ENCODE measurements at places on chromosomes 1 and 21.

- DNase-seq = no peak
Observed at GRCh38 chr1:68322837-68323687, 90.7 kb upstream of the WLS start.

GRCh38 chr1:116150368-116150767 is 39.2 kb downstream of the MAB21L3 start:
- DNase-seq = no peak

- no peak for DNase-seq
Observed at GRCh38 chr1:172246521-172247390, 173.7 kb upstream of the C1orf105 start.

- DNase-seq = no peak
Observed at GRCh38 chr1:85208488-85208887, 7.7 kb upstream of the SYDE2 start.

- no peak for DNase-seq
Observed at GRCh38 chr1:43600033-43601020, 49.6 kb upstream of the KDM4A start.

GRCh38 chr1:197976368-197976767 is 59.2 kb downstream of the LHX9 start:
- DNase-seq = no peak

- no peak for DNase-seq
Observed at GRCh38 chr1:27770293-27770830, 2.7 kb upstream of the STX12 start.

GRCh38 chr1:10652626-10653025 is 143.8 kb downstream of the CASZ1 start:
- no peak for DNase-seq

- DNase-seq = no peak
Observed at GRCh38 chr1:22652881-22653316, at the start of gene C1QB. Gene C1QB (plus strand): TSS chr1:22653236. CDS start chr1:22659463, 6,227 bp downstream.

DNA sequence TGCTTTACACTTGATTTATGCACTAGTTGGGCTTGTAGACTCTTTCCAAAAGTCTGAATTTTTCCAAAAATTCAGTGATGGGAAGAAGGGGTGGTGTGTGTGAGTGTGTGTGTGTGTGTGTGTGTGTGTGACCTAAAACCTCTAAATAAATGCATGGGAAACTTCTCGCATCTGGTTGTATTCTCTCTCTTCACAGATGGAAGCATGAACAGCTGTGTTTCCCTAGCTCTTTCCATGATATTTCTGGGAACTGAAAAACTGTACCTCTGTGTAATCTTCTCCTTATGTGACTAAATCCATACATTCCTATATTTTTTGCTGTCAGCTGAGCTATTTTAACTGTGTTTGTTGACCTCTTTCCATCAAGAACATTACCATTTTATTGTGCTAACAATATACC is 26.2 kb upstream of the CYYR1 start:
- DNase-seq = no peak

DNA sequence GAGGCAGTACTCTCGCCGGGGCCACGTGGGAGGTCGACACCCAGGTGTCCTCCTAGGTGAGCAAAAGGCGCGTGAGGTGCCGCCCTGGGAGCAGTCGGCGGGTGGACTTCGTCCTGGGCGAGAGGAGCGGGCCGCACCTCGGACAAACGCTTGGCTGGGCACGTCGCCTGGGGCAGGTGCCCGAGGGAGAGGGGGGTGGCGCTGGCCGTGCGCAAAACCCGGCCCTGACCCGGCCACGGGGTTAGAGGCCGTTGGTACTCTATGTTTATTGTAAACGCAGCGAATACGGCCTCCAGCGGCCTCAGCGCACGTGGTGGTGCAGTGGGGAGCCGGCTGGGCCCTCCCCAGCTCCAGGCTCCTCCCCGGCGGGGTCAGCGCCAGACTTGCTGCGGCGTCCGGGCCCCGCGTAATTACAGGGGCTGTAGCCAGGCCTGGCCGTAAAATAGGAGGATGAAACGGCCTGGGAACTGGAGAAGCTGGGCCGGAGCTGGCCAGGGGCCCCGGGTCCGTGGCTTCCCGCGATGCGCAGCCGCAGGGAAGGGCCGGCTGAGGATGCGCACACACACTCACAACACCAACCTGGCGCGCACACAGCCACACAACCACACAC is 1.6 kb upstream of the EFNA1 start:
- DNase-seq = no peak

GRCh38 chr21:36792505-36792967 is 93.6 kb downstream of the SIM2 start:
- no peak for DNase-seq

GRCh38 chr1:48740621-48741020 is 36.1 kb downstream of the BEND5 start:
- no peak for DNase-seq

DNA sequence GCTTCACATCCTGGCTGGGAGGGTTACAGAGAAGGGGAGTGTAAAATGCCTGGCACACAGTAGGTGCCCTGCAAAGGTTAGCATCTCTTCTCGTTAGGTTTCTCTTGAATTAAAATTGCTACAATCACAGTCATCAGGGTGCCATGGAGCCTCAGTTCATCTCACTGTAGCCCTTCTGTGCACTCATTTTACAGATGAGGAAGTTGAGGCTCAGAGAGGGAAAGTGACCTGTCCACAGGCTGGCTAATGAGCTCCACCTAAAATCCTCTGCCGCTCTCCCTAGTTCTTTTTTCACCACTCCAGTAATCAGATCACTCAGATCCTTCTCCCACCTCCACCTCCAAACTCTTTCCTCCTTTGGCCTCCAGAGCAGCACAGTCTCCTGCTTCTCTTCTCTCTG is 13.5 kb upstream of the AHDC1 start:
- no peak for DNase-seq

GRCh38 chr1:17731460-17731859 is 23.7 kb upstream of the ACTL8 start:
- no peak for DNase-seq

- DNase-seq = no peak
Observed at GRCh38 chr1:234990874-234991801, 137.5 kb downstream of the TOMM20 start.

GRCh38 chr1:94383966-94384408 is 34.2 kb upstream of the ABCD3 start:
- DNase-seq = no peak

GRCh38 chr1:193392686-193393085 is 206.3 kb upstream of the B3GALT2 start:
- DNase-seq = no peak

DNA sequence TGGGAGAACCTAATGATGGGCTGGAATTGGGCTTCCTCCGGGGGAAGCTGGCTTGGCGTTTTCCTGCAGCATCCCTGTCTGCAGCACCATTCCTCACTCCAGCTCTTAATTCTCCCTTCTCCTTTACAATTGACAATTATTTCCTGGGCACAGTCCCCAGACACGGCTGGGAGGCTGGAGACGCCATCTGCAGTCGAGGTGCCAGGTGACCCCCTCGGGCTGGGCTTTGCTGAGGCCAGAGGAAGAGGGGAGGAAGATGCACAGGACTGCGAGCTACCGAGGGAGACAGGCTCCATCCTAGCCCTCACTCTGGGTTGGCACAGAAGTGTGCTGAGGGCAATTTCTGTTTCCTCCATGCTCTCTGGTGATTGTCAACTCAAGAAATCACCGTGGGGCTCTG is 453.8 kb downstream of the PTPRU start:
- no peak for DNase-seq

GRCh38 chr1:153963850-153964331 is 554 bp upstream of the SLC39A1 start:
- DNase-seq = no peak

DNA sequence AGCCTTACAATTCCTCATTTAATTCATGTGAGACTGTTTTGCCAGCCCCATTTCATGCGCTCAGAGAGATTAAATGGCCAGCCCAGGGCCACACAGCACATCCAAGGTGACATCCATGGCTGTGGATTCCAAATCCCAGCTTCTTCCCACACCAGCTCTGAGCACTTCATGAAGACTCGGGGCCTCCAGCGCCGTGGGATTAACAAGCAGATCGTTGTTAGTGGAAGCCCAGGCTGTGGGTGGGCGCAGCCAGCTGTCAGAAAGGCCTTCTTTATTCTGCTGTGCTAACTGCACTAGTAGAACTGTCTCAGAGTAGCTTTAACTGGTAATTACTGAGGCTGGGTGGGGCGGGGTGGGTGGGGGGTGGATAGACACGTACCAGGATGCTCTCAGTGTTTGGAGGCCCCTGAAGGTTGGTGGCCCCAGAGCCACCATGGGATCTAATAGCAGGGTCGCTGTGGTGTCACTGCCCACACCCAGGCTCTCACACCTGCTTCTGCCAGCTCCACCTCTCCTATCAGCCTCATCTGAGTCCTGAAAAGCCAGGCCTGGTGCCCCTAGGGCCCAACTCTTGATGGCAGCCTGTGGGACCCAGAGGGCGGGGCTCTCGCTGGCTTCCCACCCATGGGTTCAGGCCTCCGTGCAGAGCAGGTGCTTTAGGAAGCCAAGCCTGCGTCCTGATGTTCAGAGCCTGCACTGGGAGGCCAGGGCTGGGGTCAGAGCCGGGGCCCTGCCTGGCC is 3.4 kb downstream of the BMP8A start:
- no peak for DNase-seq

GRCh38 chr1:63148825-63149645 is 173.3 kb upstream of the FOXD3 start:
- no peak for DNase-seq

- no peak for DNase-seq
Observed at GRCh38 chr1:1373815-1374588, 1.0 kb downstream of the AURKAIP1 start.

- no peak for DNase-seq
Observed at GRCh38 chr1:167455786-167456446, 62.4 kb downstream of the CD247 start.

GRCh38 chr21:15837645-15838044 is 107.9 kb downstream of the USP25 start:
- DNase-seq = no peak

DNA sequence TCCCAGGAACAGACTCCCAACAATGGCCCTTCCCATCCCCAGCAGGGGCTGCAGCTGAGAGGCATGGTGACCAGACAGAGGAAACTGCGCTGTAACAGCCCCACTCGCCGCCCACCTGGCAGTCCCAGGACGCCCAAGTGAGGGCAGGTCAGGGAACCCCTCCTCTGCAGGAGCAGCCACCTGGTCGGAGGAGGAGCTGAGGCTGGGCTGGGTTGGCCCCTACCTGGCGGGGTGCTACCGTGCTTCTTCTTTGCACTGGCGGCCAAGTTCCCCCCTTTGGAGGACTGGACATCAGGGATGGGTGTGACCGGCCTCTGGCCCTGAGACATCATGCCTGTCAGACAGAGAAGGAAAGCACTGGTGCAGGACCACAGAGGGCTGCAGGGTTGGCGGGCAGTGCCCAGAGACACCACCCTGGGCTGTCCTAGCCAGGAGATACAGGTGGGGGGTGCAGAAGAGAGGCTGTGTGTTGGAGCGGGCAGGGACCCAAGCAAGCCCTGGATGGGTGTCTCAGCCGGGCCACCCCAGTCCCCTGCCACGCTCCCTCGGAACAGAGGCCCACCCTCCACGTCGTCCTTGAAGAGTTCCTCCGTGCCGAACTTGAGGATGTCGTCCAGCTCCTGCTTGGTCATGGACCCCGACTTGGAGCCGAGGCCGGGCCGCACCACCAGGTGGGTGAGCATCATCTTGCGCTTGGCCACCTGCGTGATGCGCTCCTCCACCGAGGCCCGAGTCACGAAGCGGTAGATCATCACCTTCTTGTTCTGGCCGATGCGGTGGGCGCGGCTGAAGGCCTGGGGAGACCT is 51.6 kb downstream of the CHD5 start:
- no peak for DNase-seq

DNA sequence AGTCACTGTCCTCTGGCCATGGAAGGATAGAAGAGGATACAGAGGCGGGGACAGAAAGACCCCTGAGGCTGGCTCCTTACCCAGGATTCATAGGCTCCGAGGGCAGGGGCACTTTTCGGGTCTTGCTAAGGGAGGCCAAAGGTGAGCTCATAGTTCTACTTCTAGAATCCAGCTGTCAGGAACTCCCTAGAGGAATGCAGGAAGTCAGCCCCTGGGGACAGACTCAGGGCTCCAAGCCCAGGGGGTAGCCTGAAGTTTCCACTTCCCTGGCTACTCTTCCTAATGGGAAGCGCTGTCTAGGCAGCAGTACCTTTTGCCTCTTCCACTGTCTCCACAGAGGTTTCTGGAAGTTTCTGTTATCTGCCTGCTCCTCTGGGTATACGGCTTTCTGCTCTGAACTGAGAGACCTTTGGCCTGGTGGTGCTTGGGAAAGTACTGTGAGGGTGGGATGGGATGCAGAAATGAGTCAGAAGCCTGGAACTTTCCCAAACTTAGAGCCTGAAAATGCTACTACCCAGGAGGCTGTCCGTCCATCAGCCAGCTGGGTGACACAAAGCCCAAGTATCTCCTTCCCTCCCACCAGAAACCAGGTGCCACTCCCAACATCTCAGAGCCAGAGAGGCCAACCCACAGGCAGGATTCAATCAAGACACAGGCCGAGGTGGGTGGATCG is 3.6 kb downstream of the UBXN11 start:
- no peak for DNase-seq

GRCh38 chr1:68725001-68725752 is 228.3 kb upstream of the DEPDC1 start:
- DNase-seq = no peak

Data from stimulated activated CD8-positive, alpha-beta memory T cell treated with anti-CD3 and anti-CD28 coated beads, Interleukin-4, amount 100 ng/mL, for 1 hour (primary cell).